Mesothelial cell of epicardium (in vitro differentiated cells): ENCODE measurements at places on chromosomes 5 and 9.

DNA sequence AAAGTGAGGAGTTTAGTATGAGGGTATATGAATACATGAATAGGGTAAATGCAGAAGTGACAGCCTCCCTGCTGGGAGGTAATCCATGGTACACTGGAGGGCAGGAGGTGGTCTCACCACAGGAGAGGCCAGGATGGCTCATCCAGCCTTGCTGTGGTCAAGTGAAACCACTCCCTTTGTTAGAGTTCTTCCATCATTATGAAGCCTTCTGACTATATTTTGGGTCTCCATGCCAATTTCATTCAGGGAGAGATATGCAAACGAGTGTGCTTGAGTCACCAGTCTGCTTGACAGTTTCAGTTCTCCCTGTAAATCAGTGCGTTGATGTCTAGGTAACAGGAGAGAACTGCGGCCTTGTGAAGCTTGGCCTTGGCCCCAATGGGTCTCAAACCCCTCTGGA, 16.4 kb downstream of the PPP3R2 start:
- no peak for DNase-seq

DNA sequence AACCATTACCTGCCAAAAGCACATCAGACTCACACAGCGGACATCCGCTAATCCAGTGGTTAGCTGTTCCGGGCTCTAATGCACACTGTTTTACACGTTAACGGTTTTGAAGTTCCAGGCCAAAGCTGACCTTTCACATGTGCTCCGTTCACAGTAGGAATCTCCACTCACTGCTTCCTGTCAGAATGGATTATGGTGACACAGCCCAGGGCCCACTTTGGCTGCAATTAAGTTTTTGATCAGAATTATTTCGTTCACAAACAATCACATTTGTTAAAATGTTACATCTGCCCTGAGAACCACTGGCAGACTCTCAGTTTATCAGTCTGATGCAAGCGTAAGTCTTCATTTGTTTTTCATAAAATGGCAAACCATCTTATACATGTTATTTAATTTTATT, 30.2 kb upstream of the CATSPER3 start:
- no peak for DNase-seq

GRCh38 chr5:142925795-142926194, 155.6 kb downstream of the ARHGAP26 start:
- DNase-seq, result no peak

DNA sequence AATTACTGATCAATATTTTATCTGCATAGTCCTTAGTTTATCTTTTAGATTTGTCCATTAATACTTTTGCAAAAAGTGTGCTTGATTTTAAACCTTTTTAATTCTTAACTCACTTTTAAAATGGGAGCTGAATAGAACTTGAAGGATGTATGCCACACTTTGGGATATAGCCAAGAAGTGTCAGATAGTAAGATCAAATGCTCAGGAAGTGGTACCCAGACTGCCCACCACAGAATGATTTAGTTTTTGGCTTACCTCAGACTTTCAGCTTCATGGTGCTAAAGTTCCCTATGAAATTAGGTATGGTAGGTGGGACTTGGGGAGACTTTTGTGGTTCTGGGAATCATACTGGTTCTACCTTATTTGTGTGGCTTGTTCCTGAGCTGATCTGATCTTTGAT, 14.7 kb downstream of the FOCAD start:
- DNase-seq, result no peak

DNA sequence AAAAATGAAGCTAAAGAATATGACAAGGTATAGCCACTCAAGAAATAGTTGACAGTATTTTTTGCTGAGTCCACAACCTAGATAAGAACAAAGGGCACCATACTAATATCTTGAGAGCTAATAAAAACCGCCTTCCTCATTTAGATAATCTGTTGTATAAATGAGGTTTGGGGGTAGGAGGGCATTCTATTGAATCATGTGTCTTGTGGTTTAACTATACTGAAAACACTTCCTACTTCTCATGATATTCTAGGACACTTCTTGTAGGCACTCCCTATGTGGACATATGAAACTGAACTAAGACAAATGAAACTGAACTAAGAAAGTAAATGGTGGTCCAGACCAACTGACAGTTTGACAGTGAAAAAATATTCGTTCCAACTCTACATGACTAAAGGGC, 1268.5 kb upstream of the C9orf72 start:
- no peak for DNase-seq
